Breast epithelium (tissue), 4 donors: ENCODE measurements at places on chromosomes 7 and 10.
A peak's percentile ranks its signal among the peaks of the same experiment; 100 is the strongest.

GRCh38 chr10:33739031-33739430, 404.6 kb upstream of the NRP1 start:
- DNase-seq, result no peak

DNA sequence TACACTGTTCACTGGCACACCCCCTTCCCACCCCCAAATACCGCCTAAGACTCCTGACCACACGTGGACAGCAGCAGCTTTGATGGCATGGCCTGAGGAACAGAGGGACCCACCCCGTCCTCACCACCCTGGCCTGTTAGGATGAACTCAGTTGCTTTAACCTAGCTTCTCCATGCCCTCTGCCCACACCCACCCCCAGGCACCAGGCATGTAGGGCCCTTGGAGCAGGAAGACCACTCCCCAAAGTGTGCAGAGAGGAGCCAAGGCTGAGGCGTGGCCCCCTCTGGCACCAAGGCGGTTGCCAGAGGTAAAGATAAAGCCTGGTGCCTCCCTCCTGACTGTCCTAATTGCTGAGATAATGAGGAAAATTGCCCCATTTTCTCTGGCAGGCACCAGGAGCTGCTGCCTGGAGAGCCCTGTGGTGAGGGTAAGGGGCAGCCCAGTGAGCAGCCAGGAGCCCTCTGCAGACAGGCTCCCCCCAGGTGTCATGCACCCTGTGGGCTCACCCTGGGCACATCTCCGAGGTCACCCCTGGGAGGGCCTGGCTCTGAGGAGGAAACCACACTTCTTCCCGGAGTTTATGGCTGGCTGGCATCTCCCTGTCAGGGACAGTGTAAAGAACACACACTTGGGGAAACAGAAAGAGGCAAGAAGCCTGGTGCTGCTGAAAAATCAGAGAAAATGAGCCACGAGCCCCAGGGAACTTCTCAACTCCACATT, 47.7 kb downstream of the LRRC20 start:
- no peak for DNase-seq

DNA sequence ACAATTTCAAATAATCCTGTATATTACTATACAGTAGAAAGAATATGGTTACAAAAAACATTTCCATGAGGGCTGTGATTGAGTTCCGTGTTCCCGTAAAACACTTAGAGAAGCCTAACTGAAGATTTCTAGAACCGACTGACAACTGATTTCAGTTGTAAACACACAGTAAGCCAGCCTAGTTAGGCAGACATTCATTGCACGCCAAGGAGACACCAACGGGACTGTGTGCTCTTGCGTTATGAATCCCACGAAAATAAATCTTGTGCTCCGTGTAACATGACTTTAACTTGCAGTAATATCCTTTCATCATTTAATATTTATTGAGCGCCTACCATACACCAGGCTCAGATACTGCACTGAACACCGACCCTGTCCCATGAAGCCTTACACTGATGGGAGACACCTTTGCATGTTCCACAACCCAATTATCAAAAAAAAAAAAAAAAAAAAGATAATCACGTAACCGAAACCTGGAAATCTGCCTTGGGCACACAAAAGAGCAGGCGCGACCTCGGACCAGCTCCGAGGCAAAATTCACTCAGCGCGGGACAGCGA, 420 bp upstream of the KLHL7 start:
- no peak for DNase-seq

- no peak for DNase-seq
Measured at GRCh38 chr10:14757394-14757793, 17.3 kb downstream of the FAM107B start.

GRCh38 chr7:134422008-134422407, 36.9 kb downstream of the AKR1B1 start:
- DNase-seq, result no peak

DNA sequence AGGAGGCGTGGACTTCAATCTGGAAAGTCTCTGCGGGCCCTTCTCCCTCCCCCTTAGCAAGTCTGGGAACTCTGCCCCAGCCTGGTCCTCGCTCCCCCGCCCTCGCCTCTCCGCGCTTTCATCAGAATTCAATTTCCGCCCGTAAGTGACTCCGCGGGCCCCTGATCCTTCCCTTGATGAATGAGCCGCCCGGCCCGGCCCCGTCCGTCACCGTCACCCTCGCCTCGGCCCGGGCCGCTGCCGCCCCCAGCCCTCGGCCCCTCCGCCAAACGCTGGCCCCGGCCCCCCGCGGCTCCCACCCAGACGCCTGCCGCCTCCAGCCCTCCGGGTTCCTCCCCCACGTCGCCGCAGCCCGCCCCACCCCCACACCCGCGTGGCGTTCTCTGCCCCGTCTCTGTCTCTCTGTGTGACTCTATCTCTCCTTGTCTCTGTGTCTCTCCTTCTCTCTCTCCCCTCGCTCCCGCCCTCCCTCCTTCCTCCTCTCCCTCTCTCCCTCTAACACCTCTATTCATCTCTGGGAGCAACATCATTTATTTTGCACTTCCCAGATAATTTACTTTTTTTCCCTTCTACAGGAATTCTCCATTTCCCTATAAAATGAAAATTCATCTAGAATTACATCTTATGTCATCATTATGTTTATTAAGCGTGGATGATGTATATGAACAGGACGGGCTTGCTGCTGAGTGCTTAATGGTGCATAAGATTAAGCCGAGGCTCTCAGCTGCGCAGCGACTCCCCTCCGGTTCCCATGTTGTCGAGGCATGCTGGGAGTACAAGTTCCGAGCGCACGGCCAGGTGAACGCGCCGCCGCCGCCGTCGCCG, 91.2 kb upstream of the PAX2 start:
- no peak for DNase-seq

GRCh38 chr10:61547297-61547696, 94.1 kb upstream of the TMEM26 start:
- no peak for DNase-seq

GRCh38 chr10:72267381-72267780, 6.3 kb upstream of the DDIT4 start:
- no peak for DNase-seq

DNA sequence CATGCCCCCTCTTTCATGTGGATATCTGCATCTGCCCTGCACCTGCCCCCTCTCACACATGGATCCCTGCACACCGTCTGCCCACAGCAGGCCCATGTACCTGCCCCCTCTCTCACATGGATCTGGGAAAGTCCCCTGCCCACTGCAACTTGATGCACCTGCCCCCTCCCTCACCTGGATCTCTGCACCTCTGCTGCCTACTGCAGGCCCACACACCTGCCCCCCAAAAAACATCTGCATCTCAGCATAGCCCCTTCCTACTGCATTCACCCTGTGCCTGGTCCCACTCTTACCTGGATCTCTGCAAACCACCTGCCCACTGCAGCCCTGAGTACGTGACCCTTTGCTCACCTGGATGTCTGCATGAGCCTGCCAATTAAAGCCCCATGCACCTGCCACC, 479.8 kb downstream of the PTPRN2 start:
- DNase-seq, result no peak

- DNase-seq, result no peak
Measured at GRCh38 chr7:152093717-152094116, 68.2 kb downstream of the GALNT11 start.

DNA sequence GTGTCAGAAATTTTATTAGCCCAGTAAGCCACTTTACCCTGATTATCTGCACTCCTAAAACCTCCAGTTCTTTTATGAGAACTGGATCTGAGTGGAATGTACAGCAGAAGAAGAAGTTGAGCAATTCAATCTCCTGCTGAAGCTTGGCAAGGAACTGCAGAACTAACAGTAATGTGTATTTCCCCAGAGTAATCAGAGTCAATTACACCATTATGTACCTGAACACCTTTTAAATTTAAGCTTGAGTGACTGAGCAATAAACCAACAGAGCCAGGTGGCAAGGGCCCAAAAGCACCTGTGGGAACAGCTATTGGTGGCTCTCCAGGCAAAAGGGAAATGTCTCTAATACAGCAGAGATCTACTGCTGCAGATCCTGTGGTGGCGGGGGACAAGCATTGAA, 40.1 kb upstream of the AKR1C2 start:
- no peak for DNase-seq

GRCh38 chr10:8504499-8504898, 450.0 kb downstream of the GATA3 start:
- DNase-seq, result no peak

- DNase-seq, result no peak
Measured at GRCh38 chr10:117417196-117417595, 42.0 kb upstream of the PDZD8 start.

- DNase-seq, result no peak
Measured at GRCh38 chr7:64879086-64879730, 23.9 kb upstream of the ZNF273 start.

DNA sequence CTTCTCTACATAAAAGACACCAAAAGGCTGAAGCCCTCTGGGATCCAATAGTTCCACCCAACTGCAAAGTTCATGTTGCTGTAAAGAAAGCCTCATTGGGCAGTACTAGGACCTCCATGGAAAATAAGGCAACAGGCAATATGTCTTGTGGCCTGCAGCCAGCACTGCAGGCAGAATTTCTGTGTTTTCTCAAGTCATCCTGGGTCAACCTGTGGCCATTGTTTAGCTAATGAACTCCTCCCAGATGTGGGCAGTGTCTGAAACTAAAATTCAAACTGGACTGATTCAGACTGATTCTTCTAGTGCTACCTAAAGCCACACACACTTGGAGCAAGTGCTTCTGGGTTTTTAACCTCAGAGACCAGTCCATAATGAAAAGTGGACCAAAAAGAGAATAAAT, 141.5 kb downstream of the PPP1R17 start:
- DNase-seq, result no peak

DNA sequence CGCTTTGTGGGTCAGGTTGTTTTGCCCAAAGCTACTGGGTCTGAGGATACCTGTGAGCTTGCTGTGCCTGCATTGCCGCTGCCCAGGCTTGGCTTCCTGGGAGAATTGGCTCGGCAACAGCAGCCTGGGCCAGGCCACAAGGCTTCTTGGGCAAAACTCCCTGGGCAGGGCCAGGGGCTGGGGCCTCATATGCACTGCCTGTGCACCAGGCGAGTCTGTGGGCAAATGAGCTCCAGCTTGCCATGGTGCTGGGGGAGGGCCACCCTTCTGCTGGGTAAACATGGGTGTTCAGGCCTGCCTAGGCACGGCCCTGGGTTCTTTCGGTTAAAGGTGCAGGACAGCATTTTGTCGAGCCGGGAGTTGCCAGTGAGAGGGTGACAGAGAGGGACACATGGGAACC, 19.4 kb downstream of the ZMIZ1 start:
- DNase-seq, result no peak

DNA sequence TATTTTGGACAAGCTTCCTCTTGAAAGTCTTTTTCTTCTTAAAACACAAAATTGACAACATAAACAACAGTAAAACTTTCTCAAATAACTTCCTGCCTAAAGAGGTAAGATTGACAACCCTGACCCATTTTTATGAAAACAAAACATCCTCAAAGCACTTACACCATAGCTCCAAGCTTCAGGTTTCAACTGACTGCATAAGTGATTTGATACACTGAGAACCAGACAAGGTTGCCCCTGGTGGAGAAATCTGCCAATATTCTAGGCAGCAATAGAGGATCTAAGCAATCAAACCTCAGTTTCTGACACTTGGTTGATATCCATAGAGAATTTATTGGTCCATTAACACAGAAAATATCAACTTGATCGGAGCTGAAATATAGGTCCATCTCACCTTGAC, 147.8 kb downstream of the ELAPOR2 start:
- no peak for DNase-seq

- no peak for DNase-seq
Measured at GRCh38 chr10:69721690-69722310, 79.9 kb upstream of the COL13A1 start.

- no peak for DNase-seq
Measured at GRCh38 chr7:150831851-150832250, 20.5 kb upstream of the AOC1 start.

DNA sequence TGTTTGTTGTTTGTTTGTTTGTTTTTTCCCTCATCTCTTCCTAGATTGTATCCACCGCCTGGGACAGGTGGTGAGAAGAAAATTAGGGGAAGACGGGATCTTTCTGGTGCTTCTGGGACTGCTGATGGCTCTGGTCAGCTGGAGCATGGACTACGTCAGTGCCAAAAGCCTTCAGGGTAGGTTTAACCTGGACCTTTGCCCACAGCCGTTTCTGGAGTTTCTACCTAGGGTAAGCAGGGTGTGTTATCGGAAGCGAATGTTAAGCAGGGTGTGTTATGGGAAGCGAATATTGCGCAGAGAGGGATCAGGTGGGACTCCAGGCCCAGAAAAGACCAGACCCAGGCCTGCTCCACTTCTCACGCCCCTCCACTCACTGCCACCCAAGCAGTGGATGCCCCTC, 4.7 kb downstream of the CLCN1 start:
- DNase-seq, result peak; percentile 71

DNA sequence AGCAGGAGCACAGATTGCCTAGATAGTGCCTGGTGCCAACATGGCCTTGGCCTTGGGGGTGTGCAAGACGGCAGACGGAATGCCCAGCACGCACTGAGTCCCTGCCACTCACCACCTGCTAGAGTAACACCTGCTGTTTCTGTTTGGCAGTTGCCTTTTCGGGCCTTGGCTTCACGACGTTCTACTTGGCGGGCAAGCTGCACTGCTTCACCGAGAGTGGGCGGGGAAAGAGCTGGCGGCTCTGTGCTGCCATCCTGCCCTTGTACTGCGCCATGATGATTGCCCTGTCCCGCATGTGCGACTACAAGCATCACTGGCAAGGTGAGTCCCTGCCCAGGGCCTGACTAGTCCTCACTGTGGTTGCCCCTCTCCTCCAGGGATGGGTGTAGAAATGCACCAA, 118.0 kb downstream of the PLPP4 start:
- no peak for DNase-seq

- DNase-seq, result no peak
Measured at GRCh38 chr7:495326-495725, 24.3 kb downstream of the PDGFA start.

- no peak for DNase-seq
Measured at GRCh38 chr10:31381766-31382316, 62.8 kb downstream of the ZEB1 start.

DNA sequence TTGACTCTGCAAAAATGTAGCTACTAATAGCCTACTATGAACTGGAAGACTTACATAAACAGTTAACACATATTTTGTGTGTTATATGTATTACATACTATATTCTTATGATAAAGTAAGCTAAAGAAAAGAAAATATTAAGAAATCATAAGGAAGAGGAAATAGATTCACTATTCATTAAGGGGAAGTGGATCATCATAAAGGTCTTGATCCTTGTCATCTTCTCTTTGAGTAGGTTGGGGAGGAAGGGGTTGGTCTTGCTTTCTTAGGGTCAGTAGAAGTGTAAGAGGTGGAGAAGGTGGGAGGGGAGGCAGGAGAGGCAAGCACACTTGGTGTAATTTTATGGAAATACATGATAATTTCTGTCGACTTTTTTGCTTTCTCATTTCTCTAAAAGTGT, 81.3 kb downstream of the NAMPT start:
- DNase-seq, result no peak
